Cortex of kidney (tissue), 1 donor: ENCODE measurements at places on chromosomes 12 and 14.

DNA sequence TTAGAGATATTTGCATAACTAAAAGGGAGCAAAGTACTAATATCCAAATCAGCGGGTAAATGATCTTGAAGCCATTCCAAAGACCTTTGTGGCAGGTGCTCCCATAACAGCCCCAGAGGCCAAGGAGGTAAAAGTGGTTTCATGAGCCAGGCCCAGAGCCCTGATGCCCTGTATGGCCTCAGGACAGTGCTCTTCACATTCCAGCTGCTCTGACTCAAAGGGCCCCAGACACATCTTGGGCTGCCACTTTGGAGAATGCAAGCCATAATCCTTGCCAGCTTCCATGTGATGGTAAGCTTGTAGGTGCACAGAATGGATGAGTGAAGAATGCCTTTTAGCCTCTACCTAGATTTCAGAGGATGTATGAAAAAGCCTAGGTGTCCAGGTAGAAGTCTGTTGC, 933.4 kb downstream of the SLC16A7 start:
- no peak for DNase-seq

DNA sequence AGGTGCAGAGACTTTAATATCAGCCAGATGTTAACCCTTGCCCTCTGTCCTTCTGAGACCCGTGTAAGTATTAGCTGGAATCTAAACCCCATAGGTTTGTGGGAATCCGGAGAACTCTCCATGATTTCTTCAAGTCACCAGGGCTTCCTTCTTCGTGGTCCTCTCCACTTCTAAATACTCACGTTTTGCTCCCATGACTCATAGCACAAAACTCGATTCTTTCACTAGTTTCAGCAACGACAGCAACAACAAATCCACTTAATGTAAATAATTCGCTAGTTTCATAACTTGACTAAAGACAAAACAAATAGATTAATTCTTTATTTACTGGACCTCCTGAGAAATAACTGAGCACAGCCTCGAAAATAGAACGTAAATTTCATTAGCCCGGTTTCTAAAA, 4.4 kb upstream of the CLEC2A start:
- DNase-seq, result no peak

DNA sequence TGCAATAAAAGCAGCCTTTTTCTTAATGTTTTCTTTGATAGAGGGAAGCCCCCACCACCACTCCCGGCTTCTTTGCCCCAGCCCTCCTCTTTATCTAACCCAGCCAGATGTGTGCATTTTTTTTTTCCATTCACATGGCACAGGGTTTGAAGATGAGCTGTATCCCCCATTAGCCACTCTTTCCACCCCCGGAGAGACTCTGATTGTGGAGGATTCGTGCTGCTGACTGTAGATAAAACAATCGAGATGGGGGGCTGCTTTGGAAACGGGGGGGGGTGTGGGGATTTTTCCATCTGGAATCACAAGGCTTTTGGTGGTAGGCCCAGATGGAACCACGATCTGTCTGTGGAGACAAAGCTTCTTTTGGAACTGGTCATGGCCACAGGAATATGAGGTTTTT, 46.2 kb upstream of the VASH1 start:
- no peak for DNase-seq

- peak; percentile 48 for DNase-seq
Observed at GRCh38 chr14:92121670-92122350, at the start of the genes CPSF2 and NDUFB1. TSS of gene CPSF2 (plus strand) at chr14:92121969. CDS start at chr14:92130985, 9,016 bp downstream. TSS of gene NDUFB1 (minus strand) at chr14:92121706. CDS start at chr14:92117637, 4,069 bp downstream.

GRCh38 chr14:81423504-81423903, 23.4 kb upstream of the STON2 start:
- DNase-seq, result no peak

GRCh38 chr12:21642707-21643389, 14.8 kb downstream of the LDHB start:
- DNase-seq, result no peak

- no peak for DNase-seq
Observed at GRCh38 chr14:61662437-61663311, 32.6 kb upstream of the HIF1A start.

GRCh38 chr12:76560086-76560491, 518 bp upstream of the OSBPL8 start:
- no peak for DNase-seq

- no peak for DNase-seq
Observed at GRCh38 chr14:23055621-23056144, 1.6 kb downstream of the CDH24 start.

DNA sequence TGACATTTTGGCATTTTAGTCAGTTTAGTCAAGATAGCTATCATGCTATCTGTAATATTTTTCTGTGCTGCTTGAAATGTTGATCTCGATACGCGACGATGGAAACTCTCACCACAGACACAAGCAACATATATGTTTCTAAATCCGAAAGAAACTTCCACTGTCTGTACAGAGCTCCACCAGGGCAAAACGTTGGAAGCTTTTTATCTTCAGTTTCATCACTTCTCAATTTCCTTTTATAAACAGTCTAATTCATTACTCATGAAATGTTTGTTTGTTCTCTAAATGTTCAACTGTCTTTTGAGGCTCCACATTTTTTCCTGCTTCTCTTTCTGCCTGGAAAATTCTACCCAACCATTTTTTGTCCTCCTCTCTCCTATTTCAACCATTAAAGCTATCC, 737.6 kb downstream of the SLC16A7 start:
- no peak for DNase-seq

- DNase-seq, result no peak
Observed at GRCh38 chr12:116528065-116528464, 31.1 kb upstream of the MAP1LC3B2 start.

GRCh38 chr12:107624493-107624892, 61.1 kb upstream of the PWP1 start:
- DNase-seq, result no peak

DNA sequence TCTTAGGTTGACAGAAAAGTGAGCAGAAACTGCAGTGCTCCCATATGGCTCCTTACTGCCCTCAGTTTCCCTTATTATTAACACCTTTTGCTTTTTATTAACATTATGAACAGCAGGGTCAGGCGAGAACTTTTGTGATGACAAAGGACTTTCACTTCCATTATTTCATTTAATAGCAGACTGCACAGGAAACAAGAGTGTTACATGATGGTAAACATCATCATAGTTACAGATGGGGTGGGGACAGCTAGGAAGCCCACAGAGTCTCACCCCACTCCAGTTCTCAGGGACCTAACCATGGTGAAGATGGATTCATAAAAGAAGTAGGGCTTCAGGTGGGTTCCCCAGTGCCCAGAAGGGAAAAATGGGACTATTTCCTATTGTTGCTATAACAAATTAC, 110.1 kb upstream of the PELI2 start:
- DNase-seq, result no peak

DNA sequence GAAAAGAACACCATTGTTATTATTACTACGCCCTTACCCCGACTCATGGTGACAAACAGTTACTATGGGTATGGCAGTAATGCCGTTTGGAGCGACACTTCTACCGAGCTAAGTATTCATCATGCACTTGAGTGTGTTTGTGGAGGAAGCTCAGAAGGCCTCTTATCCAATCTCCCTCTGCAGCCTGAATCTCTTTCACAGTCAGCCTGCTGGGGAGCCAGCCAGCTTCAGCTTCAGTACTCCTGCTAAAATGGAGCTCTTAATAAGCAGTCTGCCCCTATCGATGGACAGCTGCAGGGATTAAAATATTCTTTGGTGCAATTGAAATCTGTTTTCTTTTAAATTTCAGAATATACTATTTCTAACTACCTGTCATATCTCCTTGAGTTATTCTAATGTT, 24.7 kb upstream of the ATP5MC2 start:
- no peak for DNase-seq

DNA sequence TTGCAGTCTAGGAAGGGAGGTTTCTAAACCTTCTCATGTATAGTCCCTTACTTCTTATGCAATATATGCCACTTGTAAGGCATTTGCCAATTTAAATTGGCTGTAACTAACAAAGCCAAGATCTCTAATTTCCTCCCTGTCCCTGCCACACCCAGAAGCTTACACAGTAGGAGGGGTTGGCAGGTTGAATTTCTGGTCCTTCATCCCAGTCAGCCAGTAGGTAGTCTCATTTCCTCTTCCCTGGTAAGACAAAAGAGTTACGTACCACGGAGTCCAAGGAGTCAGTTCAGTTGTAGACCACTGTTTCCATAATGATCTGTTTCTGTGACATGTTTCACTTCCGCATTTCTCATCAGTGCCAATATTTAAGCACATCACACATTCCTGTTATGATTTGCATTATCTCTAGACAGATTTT, 47.0 kb upstream of the PLBD1 start:
- no peak for DNase-seq

DNA sequence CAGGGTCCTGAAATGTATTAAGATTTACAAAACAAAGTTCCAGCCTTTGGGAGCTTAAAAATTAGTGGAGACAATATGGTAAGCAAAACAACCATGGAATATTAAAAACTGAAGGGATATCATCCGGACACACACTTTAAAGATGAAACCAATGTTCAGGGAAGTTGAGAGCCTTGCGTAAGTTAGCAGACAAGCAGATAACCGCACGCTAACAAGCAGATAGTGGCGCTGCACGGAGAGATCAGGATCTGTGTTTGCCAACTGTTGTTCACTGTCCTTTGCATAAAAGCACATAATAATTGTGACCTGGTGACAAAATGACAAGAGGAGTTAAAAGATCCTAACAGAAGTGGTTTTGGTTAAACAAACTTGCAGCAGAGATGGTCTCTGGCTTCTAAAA, 14.3 kb upstream of the TMEM229B start:
- DNase-seq, result no peak

DNA sequence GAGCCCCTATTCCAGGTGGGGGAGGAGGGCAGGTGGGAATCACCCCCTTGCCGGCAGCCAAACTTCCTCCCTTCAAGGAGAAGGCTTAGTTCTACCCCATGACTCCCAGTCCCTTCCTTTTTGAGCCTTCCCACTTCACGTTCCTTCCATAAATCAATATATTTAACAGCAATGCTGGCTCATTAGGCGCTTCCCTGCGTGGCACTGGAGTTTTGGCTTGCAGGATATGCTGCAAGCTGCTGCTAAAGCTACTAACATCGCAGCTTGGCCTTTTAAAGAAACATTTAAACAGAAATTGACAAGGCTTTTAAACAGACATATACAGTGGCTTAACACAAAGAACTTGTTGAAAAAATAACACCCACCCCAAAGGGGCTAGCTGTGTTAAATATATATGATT, 308.0 kb upstream of the FKBP4 start:
- no peak for DNase-seq

DNA sequence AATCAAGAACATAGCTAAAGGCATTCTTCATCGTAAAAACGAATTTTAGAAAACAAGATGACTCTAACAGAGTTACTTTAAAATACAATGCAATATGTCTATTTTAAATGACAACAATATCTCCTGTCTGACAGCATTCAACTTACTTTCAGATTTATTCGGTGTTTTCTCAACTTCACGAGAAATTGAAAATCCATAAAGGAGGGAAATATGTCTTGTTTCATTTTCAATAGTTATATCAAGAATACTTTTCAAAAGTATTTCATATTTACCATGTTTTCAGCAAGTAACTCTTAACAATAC, 254.8 kb downstream of the DAD1 start:
- no peak for DNase-seq

- DNase-seq, result no peak
Observed at GRCh38 chr12:93678779-93679178, 1.6 kb downstream of the CRADD start.

DNA sequence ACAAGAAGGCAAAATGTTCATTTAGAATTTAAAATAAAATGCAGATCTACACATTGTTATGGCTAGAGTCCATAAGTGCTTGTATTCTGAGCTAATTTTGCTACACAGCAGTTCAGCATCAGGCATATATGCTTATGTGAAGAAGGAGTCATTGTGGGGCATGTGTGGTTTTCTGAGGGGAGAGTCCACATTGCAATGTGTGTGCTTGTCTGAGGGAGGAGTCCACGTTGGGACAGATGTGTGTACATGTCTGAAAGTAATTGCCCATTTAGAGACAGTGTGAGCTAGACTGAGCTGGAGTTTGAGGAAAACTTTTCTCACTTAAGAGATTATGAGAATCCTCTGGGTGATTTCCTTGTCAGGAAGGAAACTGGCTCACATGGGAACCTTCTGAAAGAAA, 767.9 kb downstream of the TMEM121 start:
- no peak for DNase-seq

DNA sequence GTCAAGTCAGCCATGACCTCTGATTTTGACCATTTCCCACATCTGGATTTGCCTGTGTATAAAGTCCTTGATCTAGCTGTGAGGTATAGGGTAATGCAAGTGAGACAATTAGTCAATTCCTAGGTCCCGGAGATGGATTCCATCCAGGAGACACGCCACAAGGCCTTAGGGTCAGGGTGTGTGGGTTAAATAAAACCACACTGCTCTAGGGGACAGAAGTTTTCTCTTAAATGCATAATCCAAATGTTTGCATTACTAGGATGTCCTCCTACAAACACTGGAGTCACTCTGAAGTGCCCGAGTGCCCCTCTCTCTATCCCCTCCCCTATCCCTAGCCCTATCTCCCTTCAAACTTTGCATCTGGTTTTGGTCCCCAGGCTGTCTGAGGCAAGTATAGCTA, 26.8 kb downstream of the LRIG3 start:
- no peak for DNase-seq

GRCh38 chr12:108773798-108774788, 42.8 kb upstream of the CORO1C start:
- no peak for DNase-seq

- no peak for DNase-seq
Observed at GRCh38 chr12:67459173-67459572, 189.4 kb upstream of the DYRK2 start.

DNA sequence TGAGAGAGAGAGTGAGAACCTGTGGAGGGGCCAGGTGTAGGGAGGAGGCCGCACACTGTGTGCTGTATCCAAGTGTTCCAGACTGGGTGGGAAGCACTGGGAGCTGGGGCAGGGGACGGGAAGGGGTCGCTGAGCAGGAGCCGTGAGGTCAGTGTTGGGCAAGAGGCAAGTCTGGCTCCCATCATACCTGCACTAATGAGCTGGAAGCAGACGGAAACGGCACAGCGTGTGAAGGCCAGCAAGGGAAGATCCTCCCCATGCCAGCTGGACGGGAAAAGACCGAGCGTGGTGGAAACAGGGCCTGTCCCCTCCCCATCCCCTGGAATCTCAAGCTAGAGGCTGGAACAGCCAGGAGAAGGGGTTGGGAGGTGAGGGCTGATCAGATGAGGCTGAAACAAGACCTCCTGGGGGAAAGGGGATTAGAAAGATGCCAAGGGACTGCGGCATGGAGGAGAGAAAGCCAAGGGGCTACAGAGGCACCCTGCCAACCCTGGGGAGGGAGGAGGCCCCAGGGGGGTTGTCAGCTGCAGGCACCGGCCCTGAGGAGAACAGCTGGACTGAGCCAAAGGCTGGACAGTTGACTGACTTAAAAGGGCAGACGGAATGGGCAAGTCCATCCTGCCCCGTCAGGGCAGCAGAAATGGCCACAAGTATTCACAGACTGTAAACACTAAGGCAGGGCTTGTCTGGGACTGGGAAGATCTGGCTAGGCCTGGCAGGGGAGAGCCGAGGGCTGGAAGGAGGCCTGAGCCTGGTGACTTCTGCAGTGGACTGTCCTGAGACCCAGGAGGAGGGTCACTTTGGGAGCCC, 19.0 kb upstream of the LTBP2 start:
- DNase-seq, result no peak

GRCh38 chr14:40362856-40363255, 930.6 kb upstream of the FBXO33 start:
- DNase-seq, result no peak

- DNase-seq, result no peak
Observed at GRCh38 chr14:76375484-76375883, 453 bp upstream of the ESRRB start.
